ENCODE measurements at places on chromosomes 7 and 10.

GRCh38 chr10:24958091-24958720 lies 5.8 kb upstream of the PRTFDC1 start:
- DNase-seq = no peak

GRCh38 chr10:81019029-81019890 lies 481.6 kb downstream of the SH2D4B start:
- DNase-seq = no peak

- no peak for DNase-seq
Measured at GRCh38 chr10:71265201-71265575, 52.8 kb downstream of the UNC5B start.

DNA sequence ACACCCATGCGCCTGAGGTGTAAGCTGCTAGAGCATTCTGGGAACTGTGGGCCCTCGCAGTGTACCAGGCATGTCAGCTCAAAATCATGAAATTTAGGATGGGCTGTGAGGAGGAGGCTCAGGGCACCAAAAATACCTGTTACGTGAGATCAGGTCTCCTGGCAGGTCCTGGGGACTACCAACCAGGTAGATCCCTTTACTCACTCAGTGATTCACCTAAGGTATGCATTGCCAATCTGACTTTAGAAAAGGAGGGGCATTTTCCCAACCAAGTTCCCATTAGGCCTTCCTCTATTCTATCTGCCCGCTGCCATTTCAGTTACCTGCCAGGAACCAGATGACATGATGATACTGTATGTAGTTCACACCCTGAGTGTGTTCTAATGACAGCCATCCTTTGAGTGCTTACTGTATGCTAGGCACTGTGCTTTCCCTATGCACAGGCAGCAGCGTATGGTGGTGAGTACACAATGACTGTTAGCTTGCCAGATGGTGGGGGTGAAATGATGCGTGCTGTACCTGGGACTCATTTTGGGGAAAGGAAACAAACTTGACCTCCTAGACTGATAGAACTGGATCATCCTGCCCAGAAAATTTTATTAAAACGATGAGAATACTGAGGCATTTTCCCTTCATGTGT lies 62.0 kb downstream of the CFAP58 start:
- no peak for DNase-seq

- no peak for DNase-seq
Measured at GRCh38 chr7:36366005-36366717, 23.5 kb upstream of the ANLN start.

- DNase-seq = no peak
Measured at GRCh38 chr7:74606101-74606908, 51.2 kb upstream of the GTF2I start.

- DNase-seq = no peak
Measured at GRCh38 chr10:8063128-8063908, 8.8 kb downstream of the GATA3 start.
